Activated T-cell treated with anti-CD3 and anti-CD28 coated beads for 48 hours (primary cell): ENCODE measurements at places on chromosomes 12 and 14.

GRCh38 chr12:112185093-112185923 lies 59.9 kb downstream of the TRAFD1 start:
- DNase-seq: no peak

DNA sequence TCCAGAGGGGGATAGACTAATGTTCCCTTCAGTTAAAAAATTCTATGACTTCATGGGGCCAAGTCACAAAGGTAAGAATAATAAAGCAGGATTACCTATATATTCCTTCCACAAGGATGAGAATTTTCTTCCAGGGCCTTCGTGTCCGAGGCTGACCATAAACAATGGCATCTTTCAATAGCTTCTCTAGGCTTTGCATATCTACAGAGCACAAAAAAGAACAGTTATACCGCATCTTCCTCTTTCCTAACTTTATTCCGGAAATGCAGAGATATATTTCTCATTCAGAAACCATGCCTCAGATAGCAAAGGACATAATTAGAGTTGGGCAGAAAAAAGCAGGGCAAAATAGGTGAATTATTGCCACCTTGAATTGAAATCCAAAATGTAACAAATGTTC lies 58.3 kb upstream of the ISM2 start:
- no peak for DNase-seq

DNA sequence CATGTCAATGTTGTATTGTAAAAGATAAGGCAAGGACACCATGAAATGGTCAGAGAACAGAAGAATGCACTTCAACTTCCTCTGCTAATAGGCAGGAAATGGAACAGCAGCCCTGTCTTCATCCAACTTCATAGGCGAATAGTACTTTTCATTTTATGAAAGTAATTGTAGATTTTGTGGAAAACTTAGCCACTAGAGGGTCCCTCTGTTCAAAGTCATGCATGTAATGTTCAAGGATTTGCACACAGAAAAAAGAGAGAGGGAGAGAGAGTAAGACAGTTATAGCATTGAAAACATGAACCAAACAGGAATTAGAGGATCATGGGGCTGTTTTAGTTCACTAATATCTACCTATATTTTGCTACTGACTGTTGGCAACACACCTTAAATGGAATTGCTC lies 172.2 kb downstream of the FLRT2 start:
- no peak for DNase-seq

DNA sequence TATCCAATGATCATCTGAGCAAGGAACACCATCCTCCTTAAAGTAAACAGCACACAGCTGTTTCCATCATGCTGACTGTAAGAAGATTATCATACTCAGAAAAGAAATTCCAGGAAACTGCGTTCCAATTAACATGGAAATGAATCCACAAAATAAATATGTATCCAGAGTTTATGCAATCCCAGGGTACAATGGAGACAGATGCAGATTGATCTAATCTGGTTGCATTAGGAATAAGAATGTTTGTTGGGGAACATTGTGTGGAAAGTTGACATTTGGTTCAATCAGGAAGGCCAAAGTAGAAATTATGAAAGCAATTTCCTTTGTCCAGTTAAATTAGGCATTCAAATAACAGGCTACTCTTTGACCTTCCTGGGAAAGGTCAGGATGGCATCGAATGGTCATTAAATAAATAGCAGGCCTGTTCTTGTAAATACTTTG lies 236.9 kb upstream of the AMIGO2 start:
- no peak for DNase-seq

GRCh38 chr14:47277703-47278102 lies 397.7 kb downstream of the MDGA2 start:
- no peak for DNase-seq
